Stimulated activated CD8-positive, alpha-beta memory T cell treated with anti-CD3 and anti-CD28 coated beads, Interleukin-15, amount 100 ng/mL, for 4 hours (primary cell): ENCODE measurements at places on chromosomes 5 and 9.

GRCh38 chr5:135526924-135527323 lies 8.8 kb downstream of the NEUROG1 start:
- DNase-seq = no peak

- DNase-seq = no peak
Observed at GRCh38 chr5:95615164-95615467, 4.8 kb upstream of the GPR150 start.

- no peak for DNase-seq
Observed at GRCh38 chr9:8895861-8896224, 1096.3 kb upstream of the DMAC1 start.

- DNase-seq = no peak
Observed at GRCh38 chr5:73253047-73253660, 80.2 kb downstream of the TMEM174 start.

DNA sequence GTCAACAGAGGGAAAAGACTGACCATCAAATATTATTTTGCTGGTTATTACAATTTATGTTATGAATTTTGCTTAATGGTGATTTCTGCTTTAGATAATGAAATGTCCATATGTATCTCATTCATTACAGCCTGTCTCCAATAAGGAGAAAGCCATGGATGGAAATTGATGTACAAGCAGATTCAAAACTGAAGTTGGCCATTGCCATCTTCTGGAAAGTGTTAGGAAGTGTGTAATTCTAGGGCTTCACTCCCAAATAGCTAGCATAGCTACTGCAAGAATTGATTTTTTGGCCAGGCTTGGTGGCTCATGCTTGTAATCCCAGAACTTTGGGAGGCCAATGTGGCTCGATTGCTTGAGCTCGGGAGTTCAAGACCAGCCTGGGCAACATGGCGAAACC lies 45.8 kb downstream of the DYNC2I2 start:
- no peak for DNase-seq

- DNase-seq = no peak
Observed at GRCh38 chr5:150489360-150490295, 18.3 kb upstream of the NDST1 start.

- no peak for DNase-seq
Observed at GRCh38 chr9:134775081-134775951, 105.3 kb upstream of the FCN2 start.

DNA sequence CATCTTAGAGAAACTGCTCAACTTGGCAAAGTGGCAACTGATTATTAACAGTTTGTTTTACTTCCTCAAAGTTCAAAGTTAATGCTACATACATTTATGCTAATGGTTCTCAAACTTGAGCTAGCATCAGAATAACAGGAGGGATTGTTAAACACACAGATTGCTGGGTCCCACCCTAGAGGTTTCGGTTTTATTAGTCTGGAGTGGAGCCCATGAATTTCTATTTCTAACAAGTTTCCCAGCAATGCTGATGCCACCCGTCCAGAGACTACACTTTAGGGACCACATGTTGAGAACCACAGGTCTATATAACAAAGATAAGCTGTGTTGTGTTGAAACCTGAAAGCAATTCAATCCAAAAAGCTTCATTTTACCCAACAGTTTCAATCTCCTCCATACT lies 95.3 kb downstream of the FBXW11 start:
- DNase-seq = no peak
